ENCODE measurements at places on chromosomes 7 and 10.
A peak's percentile ranks its signal among the peaks of the same experiment; 100 is the strongest.

GRCh38 chr7:81725812-81726127 is 44.1 kb downstream of the HGF start:
- no peak for DNase-seq

DNA sequence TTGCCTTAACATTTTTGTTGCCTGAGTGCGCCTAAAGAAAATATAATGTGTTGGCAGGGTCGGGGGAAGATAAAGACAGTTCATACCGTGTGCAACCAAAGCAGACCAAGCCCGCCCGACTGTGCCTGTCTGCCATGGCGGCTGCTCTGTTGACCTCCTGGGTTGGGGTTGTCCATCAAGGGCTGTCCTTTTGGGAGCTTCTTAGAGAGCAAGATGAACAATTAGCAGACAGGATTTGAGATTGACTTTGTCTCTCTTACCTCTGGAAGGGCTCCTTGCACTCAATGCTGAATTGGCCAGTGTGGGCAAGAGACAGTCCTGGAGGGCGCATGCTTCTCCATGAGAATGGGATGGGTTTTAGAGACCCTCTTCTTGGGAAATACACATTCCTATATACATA is 319.6 kb downstream of the GLRX3 start:
- no peak for DNase-seq

DNA sequence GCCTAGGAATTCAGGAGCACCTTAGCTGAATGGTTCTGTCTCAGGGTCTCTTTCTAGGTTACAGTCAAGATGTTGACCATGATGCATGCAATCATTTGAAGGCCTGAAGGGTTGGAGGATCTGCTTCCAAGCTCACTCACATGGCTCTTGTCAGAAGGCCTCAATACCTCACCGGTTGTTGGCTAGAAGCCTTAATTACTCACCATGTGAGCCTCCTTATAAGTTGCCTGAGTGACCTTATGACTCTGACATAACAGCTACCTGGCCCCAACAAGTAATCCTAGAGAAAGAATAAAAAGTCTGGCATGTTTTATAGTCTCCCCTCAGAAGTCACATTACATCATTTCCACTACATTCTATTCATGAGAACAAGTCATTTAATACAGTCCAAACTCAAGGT is 3.4 kb upstream of the C1GALT1 start:
- no peak for DNase-seq

DNA sequence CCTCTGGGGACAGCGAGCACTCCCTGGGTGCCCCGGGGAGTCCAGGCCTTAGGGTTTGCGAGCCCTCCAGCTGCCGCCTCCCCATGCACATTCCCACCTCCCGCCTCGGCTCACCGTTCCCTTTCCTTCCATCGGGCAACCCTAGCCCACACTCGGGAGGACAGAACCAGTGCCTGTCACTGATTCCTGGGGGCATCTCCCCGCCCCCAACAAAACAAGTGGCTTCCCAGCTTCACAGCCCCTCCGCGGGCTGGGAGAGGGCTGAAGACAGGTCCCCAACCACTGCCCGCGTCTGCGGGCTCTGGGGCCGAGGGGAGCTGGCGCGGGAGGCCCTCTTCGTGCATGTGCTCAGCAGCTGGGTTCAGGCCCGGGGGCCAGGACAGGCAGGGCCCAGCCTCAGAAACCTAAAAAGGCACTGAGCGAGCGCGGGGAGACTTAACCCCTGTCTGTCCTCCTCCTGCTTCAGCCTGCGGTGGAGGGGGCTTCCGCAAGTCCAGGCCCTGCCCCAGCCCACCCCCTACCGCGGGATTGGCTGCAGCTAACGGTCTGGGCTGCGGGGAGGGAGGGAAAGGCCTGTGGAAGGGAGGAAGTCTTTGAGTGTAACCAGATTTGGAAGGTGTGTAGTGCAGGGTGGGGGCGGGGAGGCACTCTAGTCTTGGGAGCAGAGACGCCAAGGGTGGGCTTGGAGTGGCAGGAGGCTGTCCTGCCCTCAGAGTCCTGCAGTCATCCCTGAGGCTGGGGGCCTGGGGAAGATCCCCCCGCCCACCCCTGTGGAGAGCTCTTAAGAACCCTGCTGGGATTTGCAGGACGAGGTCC is 1.2 kb downstream of the FLNC start:
- peak; percentile 21 for DNase-seq

- DNase-seq = no peak
These were observed 101.0 kb downstream of the SKIDA1 start for GRCh38 chr10:21424459-21424861.

DNA sequence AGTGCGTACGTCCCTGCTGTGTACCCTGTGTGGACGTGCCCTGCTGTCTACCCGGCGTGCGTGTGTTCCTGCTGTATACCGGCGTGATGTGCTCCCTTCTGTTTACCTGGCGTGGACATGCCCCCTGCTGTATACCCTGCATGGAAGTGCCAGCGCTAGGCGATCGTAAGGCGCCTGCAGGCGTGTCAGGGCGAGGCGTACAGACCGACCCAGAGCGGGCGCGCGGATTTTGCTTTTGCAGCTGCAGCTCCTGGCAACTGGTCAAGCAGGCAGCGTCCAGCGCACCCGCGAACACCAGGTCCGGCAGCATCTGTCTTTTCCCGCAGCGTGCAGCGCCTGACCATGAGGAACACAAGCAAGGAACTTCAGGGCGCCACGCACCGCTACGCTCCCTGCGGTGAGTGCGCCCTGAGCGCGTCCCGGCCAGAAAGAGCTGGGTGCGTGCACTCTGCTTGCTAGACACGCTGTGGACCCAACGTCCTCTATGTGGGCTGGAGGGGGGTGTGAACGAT is 680 bp downstream of the C7orf57 start:
- peak; percentile 12 for DNase-seq

DNA sequence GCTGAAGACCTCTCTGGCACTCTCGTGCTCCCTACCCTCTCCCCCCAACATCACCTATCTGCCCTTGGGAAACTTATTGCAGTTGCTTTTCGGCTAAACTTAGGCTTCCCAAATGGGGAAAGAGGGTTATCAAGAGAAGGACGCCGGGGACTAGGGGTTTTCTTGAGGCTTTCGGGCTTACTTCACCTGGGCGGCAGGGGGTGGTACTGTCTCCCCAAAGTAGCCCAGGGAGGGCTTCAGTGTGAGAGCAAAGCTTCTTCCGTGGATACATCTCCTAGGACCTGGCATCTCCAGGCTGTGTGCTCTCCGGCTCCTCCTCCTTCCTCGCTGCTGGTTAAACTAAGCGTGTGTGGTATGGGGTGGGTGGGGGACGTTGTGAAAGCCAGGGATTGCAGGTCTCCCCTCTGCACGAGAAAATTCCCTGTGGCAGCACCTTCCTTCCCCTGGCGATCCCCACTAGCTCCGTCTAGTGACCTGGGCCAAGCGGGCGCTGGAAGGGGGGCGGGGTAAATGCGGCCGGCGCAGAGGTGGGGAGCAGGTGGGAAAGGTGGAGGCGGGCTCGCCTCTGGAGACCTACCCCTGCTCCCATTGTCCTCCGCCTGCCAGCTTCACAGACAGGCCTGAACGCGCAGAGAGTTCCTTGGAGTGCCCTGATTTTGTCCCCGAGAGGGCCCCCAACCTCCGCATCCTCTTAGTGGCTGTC is 1.1 kb downstream of the PLXDC2 start:
- peak; percentile 2 for DNase-seq

DNA sequence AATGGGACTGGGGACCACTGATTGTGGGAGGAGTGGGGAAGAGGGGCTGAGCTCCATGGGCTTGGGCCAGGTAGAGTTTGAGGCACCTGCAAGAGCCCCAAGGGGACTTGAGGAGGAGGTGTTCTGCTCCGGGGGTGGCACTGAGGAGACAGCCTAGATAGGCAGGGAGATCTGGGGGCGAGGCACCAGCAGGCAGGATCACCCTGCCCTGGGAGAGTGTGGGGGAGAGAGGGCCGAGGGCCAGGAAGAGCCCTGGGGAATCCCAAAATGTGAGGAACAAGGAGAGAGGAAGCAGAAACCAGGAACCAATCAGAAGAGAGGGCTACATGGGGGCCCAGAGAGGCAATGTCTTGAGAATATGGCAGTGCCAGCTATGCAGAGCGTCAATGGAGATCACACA is 34.6 kb downstream of the LEP start:
- no peak for DNase-seq

DNA sequence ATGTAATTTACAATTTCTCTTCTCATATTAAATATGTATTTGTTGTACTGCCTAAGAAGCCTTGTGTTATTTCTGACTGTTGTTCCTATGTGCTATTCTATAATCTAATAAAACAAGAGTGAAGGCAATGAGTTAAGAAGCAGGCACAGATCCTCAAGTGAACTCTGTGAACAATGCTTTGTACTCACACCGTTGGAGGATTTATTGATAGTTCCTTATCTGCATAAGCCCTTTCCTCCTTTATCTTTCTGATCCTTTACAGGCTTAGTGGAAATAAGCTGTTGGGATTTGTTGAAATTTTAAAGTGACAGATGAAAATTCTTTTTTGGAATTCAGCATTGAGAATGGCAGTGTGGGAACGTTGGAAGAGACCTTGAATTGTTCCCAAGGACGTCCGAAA is 329.6 kb upstream of the NPVF start:
- no peak for DNase-seq

DNA sequence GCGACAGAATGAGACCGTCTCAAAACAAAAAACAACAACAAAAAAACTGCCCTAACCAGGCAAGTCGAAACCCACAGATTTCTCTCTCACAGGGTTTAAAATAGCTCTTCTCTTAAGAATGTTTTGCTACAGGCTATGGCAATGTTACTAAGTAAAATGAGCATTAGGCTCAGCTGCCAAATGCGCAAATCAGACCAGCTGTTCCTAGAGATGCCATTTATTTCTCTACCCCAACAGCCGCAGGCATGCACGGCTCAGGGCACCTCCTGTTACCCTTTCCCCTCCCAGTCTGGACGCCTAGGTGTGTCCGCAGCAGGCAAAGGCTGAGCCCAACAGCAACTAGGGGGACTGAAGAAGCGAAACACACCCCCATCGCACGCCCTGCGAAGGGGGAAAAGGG is 168.3 kb upstream of the MBL2 start:
- no peak for DNase-seq

GRCh38 chr7:44639671-44640321 is 33.4 kb downstream of the OGDH start:
- DNase-seq = peak; percentile 19

GRCh38 chr10:86710987-86711512 is 42.7 kb downstream of the LDB3 start:
- DNase-seq = peak; percentile 85

DNA sequence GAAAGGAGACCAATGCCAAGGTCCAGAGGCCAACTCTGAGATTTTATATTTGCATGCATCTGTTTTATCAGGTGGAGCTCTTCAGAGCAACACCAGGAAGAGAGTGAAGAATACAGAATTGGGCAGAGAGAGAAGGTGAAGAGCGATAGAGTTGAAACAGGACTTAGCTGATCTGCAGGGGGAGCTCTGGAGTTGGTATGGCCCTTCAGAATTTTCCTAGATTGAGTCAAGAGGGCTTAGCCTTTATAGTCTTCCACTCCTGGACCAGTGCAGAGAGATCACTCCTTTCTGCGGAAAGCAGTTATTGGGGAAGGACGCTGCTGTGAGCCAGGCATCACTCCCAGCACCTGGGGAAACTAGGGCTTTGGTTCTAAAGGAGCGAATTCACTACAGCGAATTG is 105.0 kb upstream of the DGKB start:
- DNase-seq = no peak

- DNase-seq = no peak
These were observed 174.2 kb upstream of the NPVF start for GRCh38 chr7:25402532-25402931.

DNA sequence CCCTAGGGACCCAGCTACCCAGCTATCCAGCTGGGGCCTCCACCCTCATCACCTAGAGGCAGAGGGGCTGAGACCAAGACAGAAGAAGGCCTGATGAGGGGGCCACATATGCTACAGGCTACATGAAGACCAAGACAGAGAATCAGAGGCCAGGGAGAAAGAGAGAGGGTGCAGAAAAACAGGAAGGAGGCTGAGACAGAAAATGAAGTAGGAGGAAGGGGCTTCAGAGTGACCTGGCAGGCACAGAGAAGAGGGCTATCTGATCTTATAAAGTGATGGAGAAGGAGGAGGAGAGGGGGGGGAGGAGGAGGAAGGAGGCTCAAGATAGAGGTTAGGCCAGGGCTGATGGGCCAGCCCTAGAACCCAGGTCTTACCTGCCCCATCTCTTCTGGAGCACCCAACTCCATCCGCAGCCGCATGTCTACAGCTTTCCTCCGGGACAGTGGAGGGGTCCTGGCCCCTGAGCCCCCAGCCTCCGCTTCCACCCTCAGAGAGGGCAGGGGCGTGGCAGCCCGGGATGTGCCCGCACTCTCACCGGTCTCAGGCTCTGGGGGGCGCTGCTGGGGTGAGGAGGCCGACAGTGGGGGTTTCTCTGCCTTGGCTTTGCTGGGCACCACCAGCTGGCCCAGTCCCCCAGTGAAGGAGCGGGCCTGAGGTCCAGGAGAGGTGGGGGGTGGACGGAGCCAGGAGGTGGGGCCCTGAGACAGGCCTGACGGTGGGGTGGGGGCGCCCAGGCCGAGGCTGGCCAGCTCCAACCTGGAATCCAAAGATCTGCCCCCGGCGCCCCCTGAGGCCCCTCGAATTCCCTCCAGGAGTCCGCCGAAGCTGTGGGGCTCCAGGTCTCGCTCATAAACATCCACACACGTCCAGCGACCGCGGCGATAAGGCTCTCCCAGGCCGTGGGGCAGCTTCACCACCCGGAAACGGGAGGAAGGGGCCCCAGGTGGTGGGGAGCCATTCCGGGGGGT is 1.8 kb downstream of the TSC22D4 start:
- peak; percentile 84 for DNase-seq

- no peak for DNase-seq
These were observed 33.4 kb downstream of the SCD start for GRCh38 chr10:100380400-100380799.

DNA sequence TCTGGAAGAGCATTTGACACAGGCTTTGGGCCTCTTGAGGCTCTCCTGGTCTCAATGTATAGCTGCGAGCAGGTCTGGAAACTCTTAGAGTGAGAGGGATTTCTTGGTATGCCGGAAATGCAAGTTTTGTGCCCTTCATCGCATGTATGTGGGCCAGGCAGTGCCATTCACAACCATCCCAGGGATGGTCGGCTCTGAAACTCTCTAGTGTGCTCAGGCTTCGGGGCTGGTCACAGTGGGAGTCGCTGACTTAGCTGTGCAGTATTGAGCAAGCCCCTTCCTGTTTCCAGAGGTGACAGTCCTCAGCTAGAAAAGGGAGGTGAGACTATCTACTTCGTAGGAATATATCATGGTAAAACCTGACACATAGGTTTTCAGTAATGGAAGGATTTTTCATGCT is 2.0 kb upstream of the AOAH start:
- peak; percentile 38 for DNase-seq

DNA sequence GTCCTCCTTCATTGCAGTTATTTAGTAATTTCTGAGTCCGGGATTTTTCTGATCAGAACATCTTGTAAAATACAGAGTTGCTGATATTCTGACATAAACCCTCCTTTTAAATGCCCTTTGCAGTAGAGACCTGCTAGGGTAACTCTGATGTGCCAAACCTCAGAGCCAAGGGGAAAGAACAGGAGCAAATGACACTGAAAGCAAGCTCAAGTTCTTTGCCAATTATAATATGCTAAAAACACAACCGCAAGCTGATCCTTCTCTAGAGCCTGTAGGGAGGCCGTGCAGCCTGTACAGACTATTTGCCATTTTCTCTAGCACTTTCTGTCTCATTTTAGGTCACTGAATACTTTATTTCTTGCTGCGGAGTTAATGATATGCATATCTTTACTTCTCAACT is 240.4 kb downstream of the CAMK1D start:
- DNase-seq = no peak
